GM23338 (cell line): ENCODE measurements at places on chromosomes 5 and 9.

DNA sequence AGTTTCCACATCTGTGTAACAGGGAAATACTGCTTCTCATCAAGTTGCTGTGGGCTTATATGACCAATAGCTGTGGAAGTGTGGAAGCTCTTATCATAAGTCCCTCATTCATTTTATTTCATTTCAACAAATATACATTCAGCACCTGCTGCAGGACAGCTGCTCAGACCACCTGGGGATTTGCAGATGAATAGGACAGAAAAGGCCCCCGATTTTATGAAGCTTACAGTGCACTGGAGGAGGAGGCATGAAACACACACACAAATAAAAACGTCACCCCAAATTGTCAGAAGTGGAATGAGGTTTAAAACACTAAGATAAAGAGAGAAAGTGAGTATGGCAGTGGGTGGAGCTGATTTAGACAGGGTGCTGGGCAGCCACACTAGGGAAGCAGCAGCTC, 107.2 kb downstream of the DRD1 start:
- no peaks in the 10 kb centered on the region for H3K36me3 ChIP-seq
- no peaks in the 10 kb centered on the region for H3K4me1 ChIP-seq
- H3K27me3 ChIP-seq = no peaks in the 10 kb centered on the region
- no peak overlapping the region for H3K4me3 ChIP-seq
- DNase-seq = no peak
- H3K27ac ChIP-seq = no peak overlapping the region

- H3K27ac ChIP-seq = no peak overlapping the region
- no peaks in the 10 kb centered on the region for H3K4me1 ChIP-seq
- no peaks in the 10 kb centered on the region for H3K27me3 ChIP-seq
- DNase-seq = no peak
- no peaks in the 10 kb centered on the region for H3K36me3 ChIP-seq
Observed at GRCh38 chr9:121242959-121243346, 25.0 kb upstream of the GSN start.

GRCh38 chr5:33816791-33817190, 75.0 kb downstream of the ADAMTS12 start:
- H3K27me3 ChIP-seq = no peaks in the 10 kb centered on the region
- no peak overlapping the region for H3K27ac ChIP-seq
- H3K36me3 ChIP-seq = no peaks in the 10 kb centered on the region
- no peak overlapping the region for H3K4me3 ChIP-seq
- peaks cover 11% of the 10 kb centered on the region for H3K4me1 ChIP-seq
- no peak for DNase-seq

- H3K36me3 ChIP-seq = no peaks in the 10 kb centered on the region
- no peaks in the 10 kb centered on the region for H3K27me3 ChIP-seq
- H3K4me1 ChIP-seq = no peaks in the 10 kb centered on the region; the same call in 1 of the 2 replicates
- H3K27ac ChIP-seq = 0 out of 2 replicates have a peak overlapping the region, but pooled peaks have one; percentile 63
- no peak overlapping the region for H3K4me3 ChIP-seq
Observed at GRCh38 chr9:112072721-112073638, 102.1 kb downstream of the SUSD1 start.

- no peaks in the 10 kb centered on the region for H3K36me3 ChIP-seq
- peak overlapping the region; percentile 35 for H3K4me3 ChIP-seq
- peak; percentile 94 for DNase-seq
- H3K27me3 ChIP-seq = no peaks in the 10 kb centered on the region
Observed at GRCh38 chr5:124661317-124662141, 84.9 kb downstream of the ZNF608 start.

DNA sequence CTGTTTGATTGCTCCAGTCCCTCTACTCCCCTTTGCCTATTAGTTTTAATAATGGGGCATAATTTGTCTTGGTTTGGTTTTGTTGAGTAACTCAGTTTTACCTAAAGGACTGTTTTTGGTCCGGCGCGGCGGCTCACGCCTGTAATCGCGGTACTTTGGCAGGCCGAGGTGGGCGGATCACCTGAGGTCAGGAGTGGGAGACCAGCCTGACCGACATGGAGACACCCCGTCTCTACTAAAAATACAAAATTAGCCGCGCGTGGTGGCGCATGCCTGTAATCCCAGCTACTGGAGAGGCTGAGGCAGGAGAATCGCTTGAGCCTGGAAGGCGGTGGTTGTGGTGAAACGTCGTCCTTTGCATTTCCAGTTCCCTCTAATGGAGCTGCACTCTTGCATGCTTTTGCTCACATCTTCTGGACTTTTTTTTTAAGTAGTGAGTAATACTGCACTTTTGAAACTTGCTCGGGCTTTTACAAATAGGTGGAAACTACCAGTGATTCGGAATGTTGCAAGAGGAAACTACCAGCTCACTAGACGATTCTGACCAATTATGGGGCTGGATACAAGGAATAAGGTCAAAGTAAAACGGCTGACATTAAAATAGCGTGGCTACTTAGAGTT, 721 bp upstream of the MAML1 start:
- peak overlapping the region; percentile 92 for H3K27ac ChIP-seq
- no peaks in the 10 kb centered on the region for H3K27me3 ChIP-seq
- no peak for DNase-seq
- peaks cover 11% of the 10 kb centered on the region; the same call in 1 of the 2 replicates for H3K4me1 ChIP-seq

DNA sequence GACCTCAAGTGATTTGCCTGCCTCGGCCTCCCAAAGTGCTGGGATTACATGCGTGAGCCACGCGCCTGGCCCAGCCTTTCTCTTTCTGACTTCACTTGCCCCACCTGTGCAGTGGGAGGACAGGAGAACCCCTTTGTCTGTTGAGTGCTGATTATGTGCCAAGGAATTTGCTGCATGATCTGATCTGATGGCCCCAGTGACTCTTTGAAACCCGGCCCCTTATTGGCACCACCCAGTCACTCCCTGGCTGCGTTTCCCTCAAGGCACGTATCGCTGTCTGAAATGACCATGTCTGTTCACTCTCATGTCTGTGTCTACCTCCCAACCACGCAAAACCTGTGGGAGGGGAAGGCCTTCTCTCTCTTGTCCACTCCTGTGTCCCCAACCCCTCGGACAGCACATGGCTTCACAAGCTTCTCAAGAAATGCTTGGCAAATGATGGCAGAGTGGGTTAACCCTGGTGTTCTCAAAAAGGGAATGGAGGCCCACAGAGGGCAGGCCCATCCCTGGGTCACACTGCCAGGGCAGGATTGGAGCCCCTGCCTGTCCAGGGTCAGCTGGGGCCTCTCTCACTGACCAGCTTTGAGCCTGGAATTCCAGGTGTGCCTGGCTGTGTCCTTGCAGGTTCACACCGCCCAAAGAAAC, 21.9 kb downstream of the NEK6 start:
- H3K36me3 ChIP-seq = no peaks in the 10 kb centered on the region
- no peak overlapping the region for H3K4me3 ChIP-seq
- H3K27me3 ChIP-seq = no peaks in the 10 kb centered on the region
- DNase-seq = no peak
- H3K4me1 ChIP-seq = no peaks in the 10 kb centered on the region

DNA sequence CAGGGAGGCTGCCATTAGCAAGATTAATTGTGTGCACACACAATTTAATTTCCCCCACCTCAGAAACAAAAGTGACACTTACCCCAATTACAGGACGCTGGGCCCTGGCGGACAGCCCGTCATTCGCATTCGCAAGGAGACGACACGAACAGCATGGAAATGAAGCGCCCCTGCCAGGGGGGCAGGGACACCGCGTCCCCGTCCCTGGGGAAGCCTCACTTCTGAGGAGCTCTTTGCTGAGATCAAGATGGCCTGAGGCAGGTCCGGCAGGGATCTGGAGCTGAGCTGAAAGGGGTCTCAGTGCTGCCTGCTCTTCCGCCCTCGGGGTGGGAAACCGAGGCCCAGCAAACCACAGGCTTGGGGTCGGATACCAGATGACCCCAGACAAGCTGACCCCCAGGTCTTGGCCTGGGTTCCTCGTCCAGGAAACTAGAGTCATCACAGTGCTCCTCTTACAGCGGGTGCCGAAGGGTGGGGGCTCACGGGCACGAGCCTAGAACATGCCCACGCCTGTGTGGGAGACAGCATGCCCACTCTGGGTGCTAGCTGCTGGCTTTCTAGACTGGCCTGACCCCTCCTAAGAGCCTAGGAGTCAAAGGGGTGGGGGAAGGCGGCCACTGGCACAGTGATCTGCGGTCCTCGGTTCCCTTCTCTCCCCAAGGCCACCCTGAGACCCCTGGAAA, 103.2 kb downstream of the VAV2 start:
- DNase-seq = no peak
- H3K36me3 ChIP-seq = no peaks in the 10 kb centered on the region
- H3K4me1 ChIP-seq = no peaks in the 10 kb centered on the region
- no peaks in the 10 kb centered on the region for H3K27me3 ChIP-seq
- H3K4me3 ChIP-seq = no peak overlapping the region

GRCh38 chr5:173638126-173639040, 21.9 kb upstream of the BOD1 start:
- no peak for DNase-seq
- H3K4me1 ChIP-seq = peaks cover 20% of the 10 kb centered on the region; the same call in 1 of the 2 replicates
- H3K27ac ChIP-seq = no peak overlapping the region
- no peaks in the 10 kb centered on the region for H3K27me3 ChIP-seq

DNA sequence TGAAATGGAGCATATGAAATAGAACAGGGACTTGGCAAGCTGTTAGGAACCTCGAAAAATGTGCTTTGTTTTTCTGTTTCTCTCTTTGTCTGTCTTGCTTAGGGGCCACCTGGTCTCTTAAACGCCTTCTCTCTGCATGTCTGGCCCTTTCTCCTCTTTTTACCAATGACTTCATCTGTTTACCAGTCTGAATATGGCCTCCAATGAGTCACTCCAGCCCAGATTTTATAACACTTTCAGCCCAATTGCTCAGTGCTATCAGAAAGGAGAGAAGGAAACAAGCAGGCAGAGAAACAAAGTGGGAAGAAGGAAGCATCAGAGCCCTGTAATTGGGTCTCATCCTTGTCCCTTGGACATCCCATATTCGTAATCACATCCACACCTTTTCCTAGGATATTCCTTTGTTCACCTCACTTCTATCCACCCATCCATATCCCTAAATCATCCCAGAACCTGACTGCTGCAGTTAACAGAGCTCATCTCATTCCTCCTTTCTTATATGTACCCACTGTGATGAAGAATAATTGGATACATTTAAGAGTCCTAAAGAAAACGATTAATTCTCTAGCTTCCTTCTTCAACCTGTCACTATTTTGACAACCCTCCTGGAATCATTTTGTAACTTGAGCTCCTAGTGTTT, 151.8 kb upstream of the GPR151 start:
- no peaks in the 10 kb centered on the region for H3K36me3 ChIP-seq
- no peak for DNase-seq
- H3K27me3 ChIP-seq = no peaks in the 10 kb centered on the region
- no peak overlapping the region for H3K27ac ChIP-seq

- H3K4me3 ChIP-seq = no peak overlapping the region
- no peaks in the 10 kb centered on the region for H3K27me3 ChIP-seq
- no peaks in the 10 kb centered on the region for H3K36me3 ChIP-seq
Observed at GRCh38 chr5:56025151-56025885, 30.6 kb upstream of the IL6ST start.
